ENCODE measurements at places on chromosomes 12 and 14. TPM values are rescaled to one million over a fixed set of nuclear protein-coding genes. Genes with fewer than 3 reads are reported as not detected.

- no peaks in the 10 kb centered on the region for H3K27me3 ChIP-seq
- H3K4me3 ChIP-seq = peak overlapping the region; percentile 64
- DNase-seq = no peak
- H3K4me1 ChIP-seq = peaks cover 9% of the 10 kb centered on the region
Measured at GRCh38 chr12:132954471-132955048, 1.5 kb downstream of the ZNF605 start.

DNA sequence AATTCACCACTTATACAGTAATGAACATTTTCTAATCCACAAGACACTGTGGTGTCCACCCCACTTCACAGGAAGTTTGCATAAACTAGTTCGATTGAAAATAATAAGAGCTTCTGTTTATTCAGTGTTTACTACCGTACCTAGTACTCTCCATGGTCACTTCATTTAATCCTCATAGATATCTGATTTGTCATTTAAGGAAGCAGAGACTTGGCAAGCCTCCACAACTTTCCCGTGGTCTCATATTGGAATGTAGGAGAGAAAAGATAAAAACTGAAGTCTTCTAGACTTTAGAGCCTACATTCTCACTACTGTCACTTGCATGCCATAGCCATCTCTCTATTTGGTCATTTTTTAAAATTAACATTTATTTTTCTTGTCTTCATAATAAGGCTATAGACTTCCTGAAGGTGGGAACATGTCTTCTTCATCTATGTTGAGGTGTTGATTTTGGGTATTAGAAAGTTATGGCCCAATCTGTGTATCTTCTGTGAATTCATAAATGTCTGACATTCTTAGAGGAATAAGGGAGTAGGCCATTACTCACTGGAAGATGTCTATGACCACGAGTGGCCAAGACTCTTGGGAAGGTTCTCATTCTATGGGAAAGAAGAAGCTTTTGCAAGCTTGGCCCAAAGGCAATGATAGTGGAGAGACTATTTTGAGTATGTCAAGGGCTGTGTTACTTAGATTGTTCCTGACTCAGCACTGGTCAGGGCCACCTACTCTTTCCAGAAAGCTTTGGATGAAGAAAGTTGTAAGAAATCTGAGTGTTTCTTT lies 423.7 kb downstream of the LRIG3 start:
- no peak for DNase-seq
- no peak overlapping the region for H3K27ac ChIP-seq
- H3K4me1 ChIP-seq = no peaks in the 10 kb centered on the region
- no peaks in the 10 kb centered on the region for H3K36me3 ChIP-seq

GRCh38 chr14:98834119-98834518 lies 437.9 kb downstream of the BCL11B start:
- H3K27ac ChIP-seq = no peak overlapping the region
- H3K4me3 ChIP-seq = no peak overlapping the region
- no peaks in the 10 kb centered on the region for H3K27me3 ChIP-seq
- no peak for DNase-seq
- no peaks in the 10 kb centered on the region for H3K4me1 ChIP-seq

DNA sequence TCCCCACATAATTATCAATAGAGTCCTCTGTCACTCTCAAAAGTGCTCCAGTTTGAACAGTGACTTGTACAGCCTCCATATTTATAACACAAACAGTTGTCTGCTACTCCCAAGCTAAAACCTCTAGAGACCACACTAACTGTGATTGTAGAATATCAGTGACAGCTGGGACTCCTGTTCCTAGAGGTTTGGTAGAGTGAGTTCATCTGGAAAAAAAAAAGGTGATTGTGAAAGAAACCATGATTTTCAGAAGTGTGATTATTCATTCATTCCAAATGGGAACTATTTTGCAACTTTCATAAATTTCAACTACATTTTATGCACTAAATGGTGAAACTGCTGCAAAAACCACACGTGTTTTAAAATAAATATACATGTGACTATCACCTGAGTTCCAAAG lies 128.0 kb upstream of the PLXNC1 start:
- H3K27me3 ChIP-seq = no peaks in the 10 kb centered on the region
- no peaks in the 10 kb centered on the region for H3K4me1 ChIP-seq
- H3K27ac ChIP-seq = no peak overlapping the region
- DNase-seq = no peak
- H3K4me3 ChIP-seq = no peak overlapping the region

GPR137C gene
- total RNA-seq = 0.80 TPM

- H3K36me3 ChIP-seq = no peaks in the 10 kb centered on the region
Measured at GRCh38 chr14:76268700-76269099, 107.2 kb upstream of the ESRRB start.

GRCh38 chr12:49461221-49461620 lies 77.6 kb upstream of the KCNH3 start:
- no peaks in the 10 kb centered on the region for H3K4me1 ChIP-seq
- no peak overlapping the region for H3K27ac ChIP-seq
- no peak for DNase-seq
- no peaks in the 10 kb centered on the region for H3K27me3 ChIP-seq

DNA sequence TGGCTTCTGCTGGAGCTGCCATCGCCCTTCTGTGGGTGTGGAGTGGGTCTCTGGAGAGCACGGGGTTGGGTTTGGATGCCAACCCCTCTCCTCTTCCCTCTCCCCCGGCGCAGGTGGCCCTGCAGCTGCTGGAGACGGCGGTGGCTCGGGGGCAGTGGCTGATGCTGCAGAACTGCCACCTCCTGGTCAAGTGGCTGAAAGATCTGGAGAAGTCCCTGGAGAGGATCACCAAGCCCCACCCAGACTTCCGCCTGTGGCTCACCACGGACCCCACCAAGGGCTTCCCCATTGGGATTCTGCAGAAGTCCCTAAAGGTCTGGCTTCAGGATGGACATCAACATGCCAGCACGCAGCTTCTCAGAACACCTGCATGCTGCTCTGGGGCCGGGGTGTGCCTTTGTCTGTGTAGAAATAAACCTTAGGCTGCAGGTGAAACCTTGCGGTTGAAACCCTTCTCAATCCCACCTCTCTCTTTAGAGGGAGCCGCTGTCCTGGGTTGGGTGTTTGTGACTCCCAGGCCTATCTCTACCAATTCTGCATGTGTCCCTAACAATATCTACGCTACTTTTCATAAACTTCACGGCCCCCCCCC lies 44.3 kb downstream of the CCDC92 start:
- no peaks in the 10 kb centered on the region for H3K4me1 ChIP-seq
- H3K27me3 ChIP-seq = no peaks in the 10 kb centered on the region
- no peak overlapping the region for H3K4me3 ChIP-seq
- no peak overlapping the region for H3K27ac ChIP-seq
- no peak for DNase-seq

MYL6B gene
- total RNA-seq = 29.6 TPM

NGB gene
- not detected for total RNA-seq

DNA sequence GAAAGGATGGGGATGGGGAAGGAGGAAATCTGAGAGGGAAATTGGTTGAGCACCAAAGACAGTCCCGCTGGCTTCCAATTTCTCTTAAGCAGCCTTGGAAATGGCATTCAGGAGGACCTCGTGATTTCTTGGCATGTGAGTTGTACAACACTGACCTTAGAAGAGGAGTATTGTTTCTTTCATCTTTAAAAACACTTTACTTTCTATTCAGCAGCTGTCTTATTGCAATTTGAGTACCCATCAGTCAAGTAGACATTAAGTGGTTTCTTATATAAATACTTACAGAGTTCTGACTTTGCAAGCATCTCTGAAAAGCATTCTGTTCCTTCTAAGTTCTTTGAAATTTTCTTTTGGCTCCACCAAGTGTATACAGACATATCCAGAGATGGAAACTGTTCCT lies 83.2 kb downstream of the LMNTD1 start:
- H3K4me3 ChIP-seq = no peak overlapping the region
- H3K4me1 ChIP-seq = no peaks in the 10 kb centered on the region
- DNase-seq = no peak
- H3K27me3 ChIP-seq = no peaks in the 10 kb centered on the region

DNA sequence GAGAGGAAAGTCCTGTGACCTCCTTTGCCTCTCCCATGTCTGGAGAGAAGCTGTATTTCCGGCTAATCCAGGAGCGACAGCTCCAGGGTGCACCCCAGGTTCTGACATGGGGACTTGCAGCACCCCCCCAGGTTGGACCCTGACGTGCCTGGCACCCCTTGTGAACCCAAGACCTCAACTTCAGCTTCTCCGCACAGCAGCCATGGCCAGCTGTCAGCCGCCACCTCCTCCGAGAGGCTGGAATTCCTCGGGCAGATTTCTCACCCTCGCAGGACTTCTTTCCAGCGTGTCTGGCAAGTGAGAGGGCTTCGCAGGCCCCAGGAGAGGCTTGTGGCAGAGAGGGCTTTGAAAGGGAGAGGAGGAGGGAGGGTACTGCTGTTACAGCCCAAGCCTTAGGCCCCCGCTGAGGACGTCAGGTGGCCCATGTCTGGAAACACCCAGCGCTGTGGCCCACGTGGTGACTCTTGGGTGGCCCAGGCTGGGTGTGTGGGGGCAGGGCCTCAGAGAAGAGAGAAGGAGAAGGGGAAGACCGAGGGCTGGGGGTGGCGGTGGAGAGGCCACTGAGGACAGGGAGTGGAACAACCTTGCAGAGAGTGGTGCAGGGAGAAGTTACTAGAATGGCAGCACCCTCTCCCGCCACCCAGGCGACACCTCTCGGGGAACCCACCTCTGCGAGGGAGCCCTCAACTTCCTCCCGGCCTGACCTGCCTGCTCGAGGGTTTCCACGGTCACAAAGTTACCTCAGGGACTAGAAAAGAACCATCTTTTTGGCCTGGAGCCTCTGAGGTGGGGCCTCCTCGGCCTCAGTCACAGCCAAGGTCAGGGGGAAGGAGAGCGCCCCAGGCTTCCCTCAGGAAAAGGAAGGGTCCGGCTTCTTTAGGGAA lies 11.7 kb upstream of the RPS6KL1 start:
- no peak overlapping the region for H3K4me3 ChIP-seq
- H3K27me3 ChIP-seq = no peaks in the 10 kb centered on the region
- H3K27ac ChIP-seq = no peak overlapping the region
- H3K4me1 ChIP-seq = peaks cover 6% of the 10 kb centered on the region

RNF212B gene
- total RNA-seq = not detected

DNA sequence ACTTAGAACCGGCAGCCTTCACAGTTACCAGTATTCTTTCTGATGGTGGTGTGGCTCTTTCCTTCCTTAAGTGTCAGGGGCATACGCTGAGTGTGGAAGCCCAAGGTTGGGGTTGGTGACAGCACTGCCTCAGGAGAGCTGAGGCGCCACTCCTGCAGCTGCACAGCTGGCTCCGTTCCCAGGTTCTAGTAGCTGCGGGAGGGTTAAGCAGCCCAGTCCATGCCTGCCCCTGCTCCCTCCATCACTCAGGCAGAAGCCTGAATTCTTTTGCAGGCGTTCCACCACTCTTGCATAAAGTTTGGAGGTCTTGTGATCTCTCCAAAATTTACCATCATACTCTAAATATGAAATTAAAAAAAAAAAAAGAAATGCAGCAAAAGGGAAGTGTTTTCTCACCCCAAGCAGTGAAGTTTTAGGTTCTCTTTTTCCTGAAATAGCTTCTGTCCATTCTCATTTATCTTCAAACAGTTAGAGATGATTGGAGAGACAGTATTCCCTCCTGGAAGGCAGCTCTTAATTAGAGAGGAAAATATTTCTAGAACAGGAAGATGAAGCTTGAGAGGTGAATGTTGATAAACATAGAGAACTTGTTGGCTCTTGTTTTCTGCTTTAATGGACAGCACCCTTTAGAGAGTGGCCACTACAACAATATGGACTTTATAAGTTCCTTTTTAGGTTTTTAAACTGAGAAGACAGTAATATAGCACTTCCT lies 136.1 kb downstream of the FGD4 start:
- H3K27ac ChIP-seq = peak overlapping the region; percentile 74
- no peaks in the 10 kb centered on the region for H3K36me3 ChIP-seq
- H3K4me1 ChIP-seq = peaks cover 11% of the 10 kb centered on the region
- peak; percentile 23 for DNase-seq

MYF6 gene
- total RNA-seq = not detected

DNA sequence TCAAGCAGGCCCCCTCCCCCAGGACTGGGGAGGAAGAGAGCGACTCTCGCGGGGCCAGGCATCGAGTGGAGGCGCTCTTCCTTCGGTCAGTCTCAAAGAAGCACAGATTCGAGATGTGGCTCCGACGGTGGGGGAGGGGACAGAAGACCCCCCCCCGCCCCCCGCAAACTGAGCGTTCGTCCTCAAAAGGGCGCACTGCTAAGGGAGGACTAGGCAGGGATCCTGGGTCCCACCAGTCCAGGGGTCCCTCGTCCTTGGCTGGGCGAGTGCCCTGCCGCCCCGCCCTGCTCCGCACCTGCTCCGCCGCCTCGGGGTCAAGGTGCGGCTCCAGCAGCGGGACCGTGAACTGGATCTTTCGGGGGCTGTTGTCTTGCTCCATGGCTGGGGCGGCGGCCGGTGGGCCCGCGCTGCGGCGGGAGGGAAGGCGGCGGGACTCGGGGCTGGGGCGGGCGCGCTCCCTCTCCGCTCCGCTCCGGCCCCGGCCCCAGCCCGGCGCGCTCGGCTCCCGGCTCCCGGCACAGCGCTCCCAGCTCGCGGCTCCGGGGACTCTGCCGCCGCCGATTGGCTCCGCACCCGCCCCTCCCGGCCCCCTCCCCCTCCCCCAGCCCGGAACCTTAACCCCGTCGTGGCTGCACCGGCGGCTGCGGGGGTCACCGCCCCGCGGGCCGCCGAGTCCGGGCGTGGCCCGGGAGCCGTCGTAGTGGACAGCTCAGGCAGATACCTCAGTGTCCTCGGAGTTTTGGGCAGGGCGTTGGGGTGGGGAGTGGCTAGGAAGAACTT lies at the start of gene PPP1R1A:
Gene PPP1R1A, minus strand, starts transcription at position 550 of the 780 bp plus-strand sequence. Its CDS starts 171 bp downstream, at position 379.
- H3K36me3 ChIP-seq = no peaks in the 10 kb centered on the region
- no peaks in the 10 kb centered on the region for H3K27me3 ChIP-seq
- H3K27ac ChIP-seq = no peak within 1 kb of the TSS

RND1 gene
- 5.4 TPM for total RNA-seq

Data from breast epithelium (tissue), 4 donors.